AG04449 (cell line): ENCODE measurements at places on chromosomes 4 and X.

DNA sequence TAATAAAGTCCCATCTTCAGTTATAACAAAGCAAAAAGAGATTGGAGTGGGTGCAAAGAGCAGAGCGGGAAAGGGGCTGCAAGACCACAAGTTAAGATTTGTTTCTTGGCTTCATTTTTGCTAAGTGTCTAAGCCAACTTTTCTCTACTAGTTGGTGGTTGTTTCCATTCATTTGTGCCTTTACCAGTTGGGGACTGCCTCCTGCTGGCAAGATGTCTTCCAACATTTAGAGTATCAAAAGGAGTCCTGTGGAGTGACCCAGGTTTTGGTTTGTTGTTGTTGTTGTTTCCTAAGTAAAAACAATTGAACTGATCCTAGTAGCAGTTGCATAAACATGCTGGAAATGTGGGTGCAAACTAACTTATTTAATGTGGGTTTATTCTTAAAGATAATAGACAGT is 121.1 kb downstream of the SPATA18 start:
- DNase-seq, result no peak

DNA sequence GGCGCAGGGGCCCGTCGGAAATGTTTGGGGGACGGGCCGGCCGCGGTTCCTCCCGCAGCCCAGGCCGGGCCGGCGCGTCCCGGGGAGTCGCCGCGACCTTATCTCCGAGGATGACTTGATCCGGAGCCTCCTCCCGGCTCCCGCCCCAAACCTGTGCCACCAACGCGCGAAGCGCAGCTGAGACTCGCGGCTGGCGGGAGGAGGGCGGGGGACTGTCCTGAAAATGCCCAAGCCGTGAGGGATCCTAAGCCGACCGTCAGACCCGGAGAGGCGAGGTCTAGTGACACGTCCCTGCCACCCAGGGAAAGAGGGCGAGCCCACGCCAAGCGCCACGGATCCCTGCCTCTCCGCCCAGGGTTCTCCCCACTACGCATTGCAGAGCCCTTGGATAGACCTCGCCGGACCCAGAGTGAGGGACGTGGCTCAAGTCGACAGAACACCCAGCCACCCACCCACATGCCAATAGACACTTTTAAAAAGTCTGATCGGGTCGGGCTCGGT is 26.9 kb downstream of the UTP14A start:
- DNase-seq, result no peak

DNA sequence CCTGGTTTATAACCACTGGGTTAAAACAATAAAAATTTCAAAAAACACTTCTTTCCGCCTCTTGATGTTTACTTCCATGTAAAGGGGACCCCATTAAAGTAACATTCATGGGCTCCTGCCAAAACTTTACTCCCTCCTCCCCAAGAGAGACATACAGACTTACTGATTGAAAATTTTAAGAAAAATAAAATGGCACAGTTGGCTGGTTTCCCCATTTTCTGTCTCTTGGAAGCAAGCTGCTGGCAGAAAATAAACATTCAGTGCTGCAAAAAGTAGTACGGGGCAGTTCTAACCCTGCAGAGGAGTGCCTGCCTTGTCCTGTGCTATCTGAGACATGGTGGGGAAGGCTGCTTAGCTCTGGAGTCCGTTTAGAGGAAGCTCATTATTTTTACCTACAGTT is 187.3 kb upstream of the INTU start:
- DNase-seq, result no peak

DNA sequence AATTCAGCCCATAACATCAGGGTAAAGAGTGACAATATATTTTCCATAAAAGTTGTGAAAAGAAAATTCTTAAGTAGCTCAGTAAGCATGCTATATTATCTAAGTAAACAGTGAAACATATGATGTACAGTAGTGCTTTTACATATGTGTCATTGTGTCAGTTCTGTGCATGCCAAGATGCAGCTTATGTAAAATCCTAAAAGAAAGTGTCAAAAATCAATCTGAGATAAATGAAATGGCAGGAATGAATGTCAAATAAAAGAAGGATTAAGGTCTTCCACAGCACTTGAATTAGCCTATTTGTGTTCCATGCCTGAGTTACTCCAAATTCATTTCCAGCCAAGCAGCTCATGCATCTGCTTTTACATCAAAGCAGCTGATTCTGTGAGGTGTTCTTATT is 452.7 kb upstream of the HS3ST1 start:
- DNase-seq, result no peak

DNA sequence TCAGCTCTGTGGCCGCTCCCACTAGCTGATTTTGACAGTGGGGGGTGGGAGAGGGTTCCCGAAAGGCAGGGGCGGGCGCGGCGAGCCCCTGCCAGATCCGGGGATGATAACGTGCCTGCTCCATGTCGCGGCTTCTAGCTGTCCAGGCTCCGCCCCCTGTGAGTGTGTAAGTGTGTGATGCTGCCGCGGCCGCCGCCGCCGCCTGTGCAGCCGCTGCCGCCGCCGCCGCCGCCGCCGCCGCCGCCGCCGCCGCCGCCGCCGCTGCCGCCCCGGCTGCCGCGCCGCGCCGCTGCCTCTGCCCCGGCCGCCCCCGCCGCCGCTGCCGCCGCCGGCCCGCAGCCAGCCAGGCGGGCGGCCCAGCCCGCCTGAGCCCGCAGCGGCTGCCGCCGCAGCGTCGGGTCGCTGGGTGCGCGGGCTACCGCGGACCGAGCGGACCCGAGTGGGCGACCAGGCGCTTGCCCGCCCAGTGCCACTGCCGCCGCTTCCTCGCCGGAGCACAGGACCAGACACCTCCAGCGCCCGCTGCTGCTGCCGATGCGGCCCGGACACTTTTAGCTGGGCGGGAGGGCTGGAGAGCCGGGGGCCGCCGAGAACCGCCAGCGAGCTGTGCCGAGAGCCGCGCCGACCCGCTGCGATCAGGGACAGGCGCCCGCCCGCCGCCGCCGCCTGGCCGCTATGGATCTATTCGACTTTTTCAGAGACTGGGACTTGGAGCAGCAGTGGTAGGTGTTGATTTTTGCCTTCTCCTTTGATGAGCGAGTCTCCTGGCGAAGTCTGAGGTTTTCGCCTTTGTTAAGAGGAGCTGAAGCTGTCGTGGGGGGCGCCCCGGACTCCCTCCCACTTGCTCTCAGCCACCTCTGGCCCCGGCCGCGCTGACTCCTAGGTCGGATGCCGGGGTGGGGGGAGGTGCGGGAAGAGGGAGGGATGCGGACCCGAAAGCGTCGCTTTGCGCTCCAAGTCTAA is at the start of gene AFF2:
TSS of gene AFF2 (plus strand) at position 195 of the 963 bp plus-strand sequence. CDS start at position 676, 481 bp downstream.
- DNase-seq, result no peak

GRCh38 chrX:103329991-103330390 is at the start of gene TCEAL7:
Gene TCEAL7, plus strand, starts transcription at chrX:103330239. Its CDS starts 1,165 bp downstream, at chrX:103331404.
- DNase-seq, result no peak

DNA sequence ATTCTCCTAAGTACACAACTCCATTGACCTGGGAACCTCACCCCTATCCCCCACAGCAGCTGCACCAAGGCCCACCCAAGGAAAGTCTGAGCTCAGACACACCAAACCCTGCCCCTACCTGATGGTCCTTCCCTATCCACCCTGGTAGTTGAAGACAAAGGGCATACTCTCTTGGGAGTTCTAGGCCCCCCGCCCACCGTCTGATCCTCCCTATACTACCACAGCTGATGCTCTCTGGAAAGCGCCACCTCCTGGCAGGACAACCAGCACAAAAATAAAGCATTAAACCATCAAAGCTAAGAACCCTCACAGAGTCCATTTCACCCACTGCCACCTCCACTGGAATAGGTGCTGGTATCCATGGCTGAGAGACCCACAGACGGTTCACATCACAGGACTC is 83.6 kb downstream of the ANAPC10 start:
- DNase-seq, result no peak

DNA sequence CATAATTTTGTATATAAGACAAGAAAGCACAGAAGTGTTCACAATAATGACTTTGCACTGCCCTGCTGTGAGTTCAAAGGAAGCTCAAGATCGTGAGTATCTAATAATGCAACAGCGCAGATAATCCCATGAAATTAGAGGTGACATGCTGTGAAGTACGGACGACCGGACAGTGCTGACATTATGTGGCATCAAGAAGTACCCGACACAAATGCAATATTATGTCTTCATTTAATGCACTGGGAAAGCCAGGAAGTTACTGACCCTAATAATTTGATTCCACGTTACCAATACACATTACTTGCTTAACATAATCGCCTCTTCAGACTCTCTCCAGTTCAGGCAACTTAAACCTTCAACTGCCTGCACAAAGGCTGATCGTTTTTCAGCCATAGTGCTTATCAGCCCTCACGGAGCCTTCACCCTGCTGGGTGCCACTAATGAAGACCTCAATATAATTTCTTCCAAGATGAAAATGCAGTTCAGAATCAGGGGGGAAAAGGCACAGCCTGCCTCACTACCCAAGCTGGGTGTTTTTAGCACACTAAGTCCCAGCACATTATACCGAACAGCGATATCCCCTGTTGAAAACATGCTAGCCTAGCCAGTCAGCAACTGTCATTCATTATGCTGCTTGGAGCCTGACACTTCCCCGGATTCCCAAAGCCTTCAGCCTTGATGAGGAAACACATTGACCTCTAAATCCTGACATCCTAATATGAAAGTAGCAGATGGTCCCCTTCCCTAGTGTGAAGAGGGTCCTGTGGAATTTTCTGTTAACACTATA is 56.1 kb downstream of the SLC7A11 start:
- no peak for DNase-seq

DNA sequence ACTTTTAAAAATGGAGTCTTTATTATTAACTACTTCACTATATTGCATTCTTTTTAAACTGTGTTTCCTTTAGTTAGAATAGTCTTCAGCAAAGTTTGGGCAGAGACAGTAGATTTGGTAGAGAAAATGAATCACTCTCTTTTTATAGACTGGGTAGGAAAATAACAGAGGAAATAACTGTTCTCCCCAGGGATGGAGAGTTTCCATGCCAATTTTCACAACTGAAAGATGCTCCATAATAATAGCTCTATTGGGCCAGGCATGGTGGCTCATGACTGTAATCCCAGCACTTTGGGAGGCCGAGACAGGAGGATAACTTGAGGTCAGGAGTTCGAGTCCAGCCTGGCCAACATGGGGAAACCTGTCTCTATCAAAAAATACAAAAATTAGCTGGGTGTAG is 13.1 kb downstream of the HSD17B13 start:
- DNase-seq, result no peak

GRCh38 chrX:85109235-85109634 is 105.6 kb downstream of the APOOL start:
- no peak for DNase-seq

GRCh38 chr4:116733370-116733769 is 352.0 kb downstream of the TRAM1L1 start:
- DNase-seq, result no peak

- no peak for DNase-seq
These were observed 28.8 kb upstream of the SCOC start for GRCh38 chr4:140344621-140345020.

GRCh38 chrX:34058005-34058404 is 74.1 kb downstream of the FAM47A start:
- no peak for DNase-seq

- no peak for DNase-seq
These were observed 470.9 kb upstream of the ADGRL3 start for GRCh38 chr4:60729194-60729593.

- DNase-seq, result no peak
These were observed 444 bp downstream of the FREM3 start for GRCh38 chr4:143700046-143700415.

DNA sequence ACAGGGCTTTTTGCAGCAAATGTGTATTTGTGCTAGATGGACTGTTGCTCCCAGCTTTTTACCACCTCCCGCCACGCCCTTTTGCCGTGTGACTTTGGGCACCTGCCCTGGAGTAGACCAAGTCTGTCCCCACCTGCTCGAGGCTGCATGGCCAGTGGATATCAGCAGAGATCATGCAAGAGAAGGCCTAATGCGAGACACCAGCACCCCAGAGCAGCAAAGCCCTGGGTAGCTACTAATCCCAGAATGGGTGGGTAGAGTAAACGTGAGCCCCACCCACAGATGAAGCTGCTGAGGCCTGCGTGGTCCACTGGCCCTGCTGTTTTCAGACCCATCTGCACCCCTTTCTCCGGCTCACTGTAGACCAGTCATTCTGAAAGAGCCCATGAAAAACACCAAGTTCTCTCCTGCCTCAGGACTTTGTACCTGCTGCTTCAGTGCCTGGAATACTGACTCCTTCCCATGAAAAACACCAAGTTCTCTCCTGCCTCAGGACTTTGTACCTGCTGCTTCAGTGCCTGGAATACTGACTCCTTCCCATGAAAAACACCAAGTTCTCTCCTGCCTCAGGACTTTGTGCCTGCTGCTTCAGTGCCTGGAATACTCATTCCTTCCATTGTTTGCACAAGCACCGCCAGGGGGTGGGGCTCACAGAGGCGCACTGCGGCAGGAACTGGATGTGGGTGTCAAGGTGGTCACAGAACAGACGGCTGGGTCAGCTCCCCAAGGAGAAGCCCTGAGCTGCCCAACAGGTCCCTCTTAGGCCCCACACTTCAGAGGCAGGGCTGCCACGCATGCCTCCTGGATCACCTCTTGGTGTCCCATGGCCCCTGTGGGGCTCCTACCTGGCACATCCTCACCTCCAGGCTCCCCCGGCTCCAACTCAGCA is 5.1 kb upstream of the TNIP2 start:
- no peak for DNase-seq

- DNase-seq, result no peak
These were observed 29.9 kb upstream of the TET2 start for GRCh38 chr4:105116616-105117319.

DNA sequence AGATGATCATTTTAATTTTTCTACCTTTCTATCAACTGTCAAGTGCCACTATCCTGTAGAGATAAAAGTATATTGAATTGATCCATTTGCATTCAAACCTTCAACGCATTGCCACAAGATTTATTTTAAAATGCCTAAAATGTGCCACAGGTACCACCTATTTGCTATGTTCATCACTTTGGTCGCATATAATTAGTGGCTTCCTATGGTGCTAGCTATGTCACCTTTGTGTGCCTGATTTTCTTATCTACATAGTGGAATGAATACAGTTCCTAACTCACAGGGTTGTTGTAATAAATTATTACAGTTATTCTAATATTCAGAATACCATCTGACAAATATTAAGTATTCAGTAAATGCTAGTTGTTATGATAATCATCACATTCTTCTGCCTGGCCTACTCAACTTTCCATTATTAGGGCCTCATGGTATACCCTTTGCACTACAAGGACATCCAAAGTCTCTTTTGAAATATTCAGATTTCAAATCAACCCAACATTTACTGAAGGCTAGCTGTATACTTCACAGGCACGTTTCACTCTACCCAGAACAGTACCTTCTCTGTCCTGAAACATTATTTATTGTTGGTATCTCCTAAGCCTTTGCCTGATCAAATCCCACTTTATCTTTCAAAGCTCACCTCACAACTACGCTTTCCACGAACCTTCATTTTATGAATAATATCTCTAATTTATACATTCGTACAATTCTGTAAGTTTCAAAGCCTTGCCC is 62.4 kb downstream of the ANXA10 start:
- DNase-seq, result no peak

DNA sequence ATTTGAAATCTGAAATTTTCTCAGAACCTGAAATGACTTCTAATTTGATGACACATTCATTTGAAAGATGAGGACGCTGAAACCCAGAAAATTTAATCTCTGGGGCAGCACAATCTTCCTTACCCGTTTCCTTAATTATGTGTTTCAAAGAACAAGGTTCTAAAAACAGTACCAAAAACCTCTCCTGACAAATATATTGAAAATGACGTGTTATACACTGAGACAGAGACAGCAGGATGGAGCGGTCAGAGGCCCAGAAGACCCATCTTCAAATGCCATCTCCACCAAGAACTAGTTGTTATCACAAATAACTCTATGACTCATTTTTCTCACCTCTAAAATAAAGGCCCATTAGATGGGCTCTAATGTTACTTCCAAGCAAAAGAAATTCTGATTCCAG is 177.3 kb downstream of the NSUN7 start:
- DNase-seq, result no peak

- no peak for DNase-seq
These were observed 461 bp upstream of the SLC9A6 start for GRCh38 chrX:135984791-135985156.
